ENCODE measurements at places on chromosomes 7 and 10.

GRCh38 chr7:5541087-5541992 is 117.7 kb upstream of the TNRC18 start:
- DNase-seq, result no peak

- no peak for DNase-seq
These were observed 65.6 kb upstream of the FAM171A1 start for GRCh38 chr10:15436696-15437095.

GRCh38 chr7:138886501-138886917 is 88.5 kb upstream of the ATP6V0A4 start:
- DNase-seq, result no peak

DNA sequence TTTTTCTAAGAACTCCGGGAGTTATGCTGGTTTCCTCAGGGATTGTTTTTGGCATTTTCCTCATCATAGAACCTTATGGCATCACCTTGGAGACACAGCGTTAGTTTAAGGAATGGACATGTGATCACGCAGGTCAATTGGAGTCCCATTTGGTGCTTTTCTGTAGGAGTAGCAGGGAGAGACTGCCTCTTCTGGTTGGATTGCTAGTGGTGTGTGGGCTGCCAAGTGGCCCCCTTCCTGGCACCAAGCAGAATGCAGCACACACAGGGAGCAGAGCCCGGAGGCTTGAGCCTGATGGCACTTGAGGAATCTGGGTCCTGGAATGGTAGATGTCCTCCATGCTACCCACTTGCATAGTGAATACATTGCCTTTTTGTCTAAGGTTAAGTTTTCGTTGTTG is 57.9 kb downstream of the SDK1 start:
- DNase-seq, result no peak

DNA sequence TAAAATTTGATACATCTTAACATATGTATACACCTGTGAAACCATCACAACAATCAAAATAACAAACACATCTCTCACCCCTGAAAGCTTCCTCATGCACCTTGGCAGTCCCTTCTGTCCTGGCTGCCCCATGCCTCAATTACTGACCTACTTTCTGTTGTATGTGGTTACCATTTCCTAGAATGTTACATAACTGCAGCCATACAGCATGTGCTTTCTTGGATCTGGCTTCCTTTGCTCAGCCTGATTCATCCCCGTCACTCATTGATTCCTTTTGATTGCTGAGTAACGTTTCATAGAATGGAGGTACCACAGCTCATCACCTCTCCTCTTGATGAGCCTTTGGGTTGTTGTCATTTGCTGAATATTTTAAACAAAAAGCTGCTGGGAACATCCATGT is 165.3 kb downstream of the CELF2 start:
- DNase-seq, result no peak

DNA sequence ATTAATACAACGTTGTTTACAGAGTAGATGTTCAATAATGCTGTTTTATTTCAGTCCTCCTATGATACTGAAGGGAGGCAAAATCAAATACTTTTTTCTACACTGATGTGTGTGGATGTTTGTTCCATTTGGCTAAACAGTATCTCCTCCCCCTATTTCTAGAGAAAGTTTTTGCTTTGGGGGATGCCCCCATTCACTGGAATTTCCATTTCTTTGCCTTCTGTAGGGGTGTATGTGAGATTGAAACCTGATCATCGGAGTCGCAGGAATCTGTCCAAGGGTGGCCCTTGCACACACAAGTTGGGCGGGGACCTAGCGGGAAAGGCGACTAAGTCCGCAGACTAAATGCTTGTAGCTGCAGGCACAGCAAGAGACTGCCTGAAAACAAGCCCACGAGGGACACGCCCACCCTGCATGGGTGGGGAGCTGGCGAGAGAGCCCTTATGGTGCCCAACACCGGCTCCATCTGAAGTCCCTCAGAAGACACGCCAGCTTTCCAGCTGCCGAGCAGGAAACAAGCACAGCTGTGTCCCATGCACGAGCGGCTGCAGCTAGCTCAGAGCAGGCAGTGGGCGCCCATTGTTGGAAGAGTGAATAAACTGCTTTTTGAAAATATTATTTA is 58.0 kb downstream of the ESYT2 start:
- no peak for DNase-seq

- peak; percentile 22 for DNase-seq
These were observed 566.9 kb downstream of the TCERG1L start for GRCh38 chr10:130744631-130745030.

GRCh38 chr10:102919992-102920739 is 2.1 kb downstream of the CNNM2 start:
- no peak for DNase-seq

DNA sequence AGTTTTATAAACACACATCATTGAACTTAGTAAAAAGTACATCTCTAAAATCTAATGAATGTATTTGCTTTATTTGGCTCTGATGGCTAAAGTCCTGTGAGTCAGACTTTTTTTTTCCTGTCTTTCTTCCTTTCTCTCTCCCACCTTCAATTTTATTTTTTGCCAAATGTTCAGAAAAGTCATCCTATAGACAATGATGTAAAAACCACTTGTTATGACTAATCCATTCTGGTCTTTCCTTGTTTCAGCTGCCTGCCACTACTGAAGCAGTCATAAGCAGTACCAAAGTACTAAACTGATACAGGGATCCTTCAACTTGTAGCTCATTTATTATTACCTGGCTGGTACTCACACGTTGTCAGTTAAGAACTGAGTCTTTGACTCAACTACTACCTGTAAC is 23.9 kb downstream of the HECTD2 start:
- no peak for DNase-seq

DNA sequence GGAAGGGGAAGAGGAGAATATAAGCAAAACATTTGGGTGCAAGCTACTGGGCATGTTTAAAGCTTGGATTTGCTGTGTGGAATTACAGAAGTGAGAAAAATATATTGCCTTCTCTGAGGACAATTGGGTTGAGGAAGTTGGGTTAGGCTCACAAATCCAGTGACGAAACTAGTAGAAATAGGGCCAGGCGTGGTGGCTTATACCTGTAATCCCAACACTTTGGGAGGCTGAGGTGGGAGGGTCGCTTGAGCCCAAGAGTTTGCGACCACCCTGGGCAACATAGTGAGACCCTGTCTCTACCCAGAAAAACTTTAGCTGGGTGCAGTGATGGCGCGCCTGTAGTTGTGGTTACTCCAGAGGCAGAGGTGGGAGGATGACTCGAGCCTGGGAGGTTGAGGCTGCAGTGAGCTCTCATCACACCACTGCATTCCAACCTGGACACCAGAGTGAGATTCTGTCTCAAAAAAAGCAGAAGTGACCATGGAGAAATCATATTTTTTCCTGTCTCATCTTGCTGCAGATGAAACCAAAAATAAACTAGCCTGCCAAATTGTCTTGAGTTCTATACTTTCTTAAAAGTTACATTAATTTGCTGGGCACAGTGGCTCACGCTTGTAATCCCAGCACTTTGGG is 22.4 kb downstream of the NRBF2 start:
- no peak for DNase-seq

DNA sequence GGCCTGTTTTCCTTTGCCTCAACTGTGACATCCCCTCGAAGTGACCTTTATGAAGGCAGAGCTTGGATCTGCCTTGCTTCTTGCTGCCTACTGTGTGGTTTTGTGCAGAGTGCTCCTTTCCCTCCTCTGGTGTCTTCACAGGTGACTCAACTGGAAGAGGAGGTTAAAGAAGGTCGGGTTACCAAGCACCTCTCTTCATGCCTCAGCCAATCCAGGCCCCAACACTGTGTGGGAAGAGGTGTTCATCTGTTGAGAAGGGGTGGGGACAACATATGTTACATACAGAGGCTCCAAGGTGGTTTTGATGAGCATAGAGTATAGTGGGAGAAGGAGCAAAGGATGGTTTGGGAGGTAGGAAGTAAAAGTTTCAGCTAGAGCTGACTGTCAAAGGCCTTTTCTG is 155.7 kb downstream of the AUTS2 start:
- DNase-seq, result no peak

- no peak for DNase-seq
These were observed 155.5 kb downstream of the COBL start for GRCh38 chr7:51160990-51161615.

GRCh38 chr10:66350622-66351399 is 575.0 kb upstream of the LRRTM3 start:
- no peak for DNase-seq

- DNase-seq, result no peak
These were observed 153.4 kb upstream of the NPY start for GRCh38 chr7:24130631-24131030.

DNA sequence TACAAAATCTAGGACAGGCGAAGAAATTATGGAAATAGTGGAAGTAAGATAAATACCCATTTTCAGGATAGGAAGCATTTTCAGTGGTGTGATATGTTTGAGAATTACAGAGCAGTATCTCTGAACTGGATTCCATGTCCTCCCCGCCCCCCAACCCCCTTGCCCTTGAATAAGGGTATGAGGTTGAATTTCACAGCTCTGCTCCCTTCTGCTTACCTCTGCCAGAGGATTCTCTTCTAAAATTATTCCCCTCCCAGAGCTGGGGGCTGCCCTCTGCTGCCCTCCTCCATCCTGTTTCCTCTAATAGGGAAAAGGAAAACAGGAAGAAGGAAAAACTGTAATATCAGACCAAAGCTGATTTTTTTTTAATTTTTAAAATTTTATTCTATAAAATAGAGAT is 7.3 kb upstream of the CLCN1 start:
- DNase-seq, result no peak

GRCh38 chr10:131252567-131253276 is 58.8 kb downstream of the TCERG1L start:
- no peak for DNase-seq

GRCh38 chr7:105779856-105780780 is 96.3 kb downstream of the ATXN7L1 start:
- peak; percentile 31 for DNase-seq

GRCh38 chr10:122182308-122182707 is 88.8 kb upstream of the BTBD16 start:
- DNase-seq, result no peak

DNA sequence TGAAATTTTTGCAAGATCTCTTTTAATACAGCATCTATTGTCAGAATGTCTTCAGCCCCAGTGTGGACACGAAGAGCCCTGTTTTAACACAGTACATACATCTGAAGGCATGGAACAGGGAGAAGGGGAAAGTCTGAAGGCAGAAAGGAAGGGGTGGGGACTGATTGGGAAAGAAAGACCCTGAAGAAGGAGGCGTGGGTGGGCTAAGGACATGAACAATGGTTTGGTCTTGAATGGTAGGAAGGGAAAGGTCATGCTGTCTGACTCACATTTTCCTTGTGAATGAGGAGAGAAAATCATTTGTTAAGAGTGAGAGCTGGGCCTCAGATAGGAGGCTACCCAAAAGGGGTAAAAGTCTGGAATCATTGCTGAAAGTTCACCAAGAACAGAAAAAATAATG is 297.1 kb downstream of the GALNT17 start:
- no peak for DNase-seq

- DNase-seq, result no peak
These were observed 399.8 kb downstream of the HTR7 start for GRCh38 chr10:90458054-90458453.

DNA sequence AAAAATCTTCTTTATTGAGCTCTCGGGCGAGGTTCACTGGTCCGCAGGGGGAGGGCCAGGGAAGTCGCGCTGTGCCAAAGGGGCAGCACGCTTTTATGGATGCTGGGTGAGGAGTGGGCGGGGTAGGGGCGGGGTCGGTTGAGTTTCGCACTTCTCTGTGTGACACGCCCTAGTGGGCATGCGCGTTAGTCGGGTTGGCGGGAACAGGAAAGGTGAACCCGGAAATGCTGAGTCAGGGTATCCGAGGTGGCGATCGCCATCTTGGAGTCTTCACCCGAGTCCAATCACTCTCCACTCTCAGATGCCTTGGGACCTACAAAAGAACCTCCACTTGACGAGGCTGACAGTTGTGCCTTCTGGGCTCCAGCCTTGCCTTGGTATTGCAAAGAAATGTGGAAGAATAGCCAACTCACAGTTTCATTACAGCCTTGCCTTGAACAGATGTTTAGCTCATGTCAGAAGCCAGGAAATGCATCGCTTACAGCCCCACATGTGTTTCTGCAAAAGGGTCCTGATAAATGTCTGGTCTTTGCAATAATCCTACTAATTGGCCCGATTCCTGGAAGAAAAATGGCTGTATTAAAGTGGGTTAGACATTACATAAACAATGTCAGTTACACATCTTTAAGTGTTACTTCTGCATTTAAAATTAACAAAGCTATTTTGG is 64.1 kb downstream of the AHR start:
- DNase-seq, result no peak

GRCh38 chr10:132232023-132232951 is 45.5 kb downstream of the DPYSL4 start:
- no peak for DNase-seq

Measured in coronary artery (tissue), 2 donors.